ENCODE measurements at places on chromosomes 13 and 19.

- DNase-seq = no peak
Observed at GRCh38 chr13:102965802-102966201, 100.4 kb downstream of the SLC10A2 start.

DNA sequence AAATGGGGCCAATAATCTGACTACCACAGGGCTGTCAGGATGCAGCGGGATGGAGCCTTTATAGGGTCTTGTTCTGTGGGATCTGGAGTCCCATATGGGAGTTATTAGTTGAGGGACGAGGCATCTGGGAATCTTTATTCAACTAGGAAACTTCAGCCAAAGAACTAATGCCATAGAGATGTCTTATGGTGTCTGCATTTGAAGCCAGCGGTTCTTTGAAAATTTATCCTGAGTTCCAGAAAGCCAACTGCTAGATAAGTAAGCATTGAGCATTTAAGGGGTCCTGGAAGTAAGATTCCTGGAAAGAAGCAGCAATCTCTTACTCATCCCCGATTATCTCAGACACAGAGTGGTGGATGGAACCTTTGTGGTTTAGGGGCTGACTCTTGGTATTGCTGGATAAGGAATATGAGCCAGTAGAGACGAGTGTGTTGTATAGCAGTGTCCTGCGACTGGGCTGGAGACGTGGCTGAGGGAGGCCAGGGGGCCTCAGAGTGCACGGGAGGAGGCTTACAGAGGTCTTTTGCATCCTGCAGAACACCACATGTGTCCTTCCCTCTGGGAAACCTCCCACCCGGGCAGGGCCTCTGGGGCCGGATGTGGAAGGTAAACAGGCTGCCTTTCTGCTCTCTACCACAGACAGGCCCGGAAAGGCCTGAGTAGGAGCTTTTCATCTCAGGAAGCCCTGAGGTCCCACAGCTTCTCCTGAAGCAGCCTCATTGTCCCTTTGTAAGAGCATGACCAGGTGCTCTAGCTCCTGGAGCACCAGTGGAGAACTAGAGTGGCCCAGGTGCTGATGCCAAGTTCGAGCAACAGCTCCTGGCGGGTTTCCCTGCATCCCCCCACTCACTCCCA lies 28.8 kb downstream of the ACTN4 start:
- no peak for DNase-seq

DNA sequence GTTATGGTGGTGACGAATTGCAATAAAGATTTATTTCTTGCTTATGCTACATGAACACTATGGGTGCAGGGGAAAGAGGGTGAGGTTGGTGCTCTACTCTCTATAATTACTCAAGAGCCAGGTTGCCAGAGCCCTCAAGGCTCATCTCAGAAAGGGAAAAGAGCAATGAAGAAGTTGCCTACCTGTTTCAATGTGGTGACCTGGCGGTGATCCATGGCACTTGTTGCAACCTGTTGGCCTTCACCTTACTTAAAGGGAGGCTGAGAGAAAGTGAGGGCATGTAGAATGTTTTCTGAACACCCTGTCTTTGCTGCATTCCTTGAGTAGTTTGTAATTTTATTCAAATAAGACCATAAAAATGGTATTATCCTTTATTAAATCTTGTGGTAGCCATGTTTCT lies 394.4 kb downstream of the GPC6 start:
- no peak for DNase-seq

GRCh38 chr13:30429235-30429634 lies 6.9 kb downstream of the UBE2L5 start:
- DNase-seq = no peak

GRCh38 chr13:76425935-76426334 lies 460.3 kb downstream of the KCTD12 start:
- DNase-seq = no peak

DNA sequence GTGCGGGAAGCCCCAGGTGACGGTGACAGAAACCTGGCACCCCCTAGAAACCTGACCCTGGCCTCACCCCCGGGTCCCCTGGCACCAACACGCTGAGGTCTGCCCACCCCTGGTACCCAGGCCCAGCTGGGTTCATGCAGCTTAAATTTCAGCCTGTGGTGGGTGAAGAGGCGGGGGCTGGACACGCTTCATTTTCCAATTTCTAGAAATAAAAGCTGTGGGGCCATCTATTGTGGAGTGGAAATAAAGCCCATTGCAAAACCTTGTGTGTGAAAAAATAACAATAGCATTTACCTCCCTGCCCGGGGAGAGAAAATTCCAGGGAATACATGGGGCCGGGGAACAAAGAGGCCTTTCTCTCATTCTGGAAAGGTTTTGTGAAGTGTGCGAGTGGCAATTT lies 7.5 kb upstream of the FUT5 start:
- no peak for DNase-seq

GRCh38 chr13:95541308-95541707 lies 11.2 kb upstream of the CLDN10 start:
- no peak for DNase-seq

DNA sequence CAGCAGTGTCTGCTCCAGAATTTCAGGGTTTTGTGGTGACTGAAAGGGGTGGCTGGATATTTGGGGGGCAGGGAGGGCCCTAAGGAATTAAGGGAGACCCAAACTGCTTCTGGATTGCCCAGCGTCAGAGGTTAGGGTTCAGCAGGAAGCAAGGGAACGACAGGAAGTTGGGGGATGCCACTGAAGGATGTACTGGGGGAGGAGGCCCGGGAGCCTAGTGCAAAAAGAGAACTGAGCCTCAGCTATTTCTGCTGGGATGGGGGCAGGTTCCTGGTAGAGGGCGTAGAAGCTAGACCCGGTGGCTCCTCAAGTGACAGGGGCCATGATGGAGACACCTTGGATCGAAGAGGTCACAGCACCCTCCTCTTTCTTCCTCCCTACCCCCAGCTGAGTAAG lies 1.1 kb downstream of the CYP2S1 start:
- no peak for DNase-seq

- no peak for DNase-seq
Observed at GRCh38 chr13:19089315-19089714, 92.3 kb downstream of the TUBA3C start.

- DNase-seq = no peak
Observed at GRCh38 chr19:51010066-51010795, 8.8 kb upstream of the KLK8 start.

DNA sequence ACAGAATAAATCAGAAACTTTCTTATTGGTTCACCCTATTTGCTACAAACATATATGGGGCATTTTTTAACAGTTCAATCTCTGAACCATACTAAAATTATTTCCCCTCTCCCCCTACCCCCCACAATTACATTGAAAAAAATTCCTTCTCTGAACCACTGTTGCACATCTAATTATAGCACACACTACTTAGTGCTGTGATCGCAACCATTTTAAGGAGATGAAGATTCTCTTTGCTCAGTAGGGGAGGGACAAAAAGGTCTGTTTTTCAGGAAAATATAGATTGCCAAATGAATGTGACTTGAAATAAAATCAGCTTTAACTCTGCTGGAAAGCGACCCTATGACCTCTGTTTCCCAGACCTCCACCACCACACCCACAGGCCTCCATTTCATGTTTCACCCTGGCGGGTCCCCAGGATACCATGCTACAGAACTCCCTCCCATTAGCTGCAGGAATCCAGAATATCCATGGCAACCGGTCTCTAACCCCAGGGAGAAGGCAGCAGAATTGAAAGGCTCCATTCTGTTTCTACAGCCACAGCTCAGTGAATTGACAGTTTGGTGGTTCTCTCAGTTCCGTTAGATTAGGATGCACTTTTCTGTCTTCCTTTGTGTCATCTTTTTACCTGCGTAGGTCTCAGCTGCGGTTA lies 286.3 kb downstream of the TBC1D4 start:
- DNase-seq = no peak

DNA sequence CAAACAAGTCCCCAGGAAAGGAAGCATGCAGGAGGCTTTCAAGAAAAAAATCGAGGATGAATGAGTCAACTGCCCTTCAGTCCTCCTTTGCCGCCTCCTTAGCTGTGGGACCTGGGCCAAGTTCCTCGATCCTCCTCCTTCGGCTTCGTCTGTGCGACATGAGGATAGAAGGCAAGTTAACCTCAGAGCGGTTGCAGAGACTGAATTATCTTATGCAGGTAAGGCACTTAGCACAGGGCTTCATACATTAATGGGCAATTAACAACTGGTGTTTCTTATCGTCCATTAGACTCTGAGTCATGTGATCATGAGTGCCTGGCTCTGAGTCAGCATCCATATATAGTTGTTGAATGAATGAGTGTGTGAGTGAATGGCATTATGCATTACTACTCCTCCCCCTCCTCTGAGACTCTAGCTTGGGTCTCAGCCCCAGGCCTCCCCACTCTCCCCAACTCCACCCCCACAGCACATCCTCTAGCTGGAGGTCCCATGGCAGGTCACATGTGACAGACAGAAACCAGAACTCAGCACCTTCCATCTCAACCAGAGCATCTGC lies 1.6 kb upstream of the TTC9B start:
- DNase-seq = no peak

DNA sequence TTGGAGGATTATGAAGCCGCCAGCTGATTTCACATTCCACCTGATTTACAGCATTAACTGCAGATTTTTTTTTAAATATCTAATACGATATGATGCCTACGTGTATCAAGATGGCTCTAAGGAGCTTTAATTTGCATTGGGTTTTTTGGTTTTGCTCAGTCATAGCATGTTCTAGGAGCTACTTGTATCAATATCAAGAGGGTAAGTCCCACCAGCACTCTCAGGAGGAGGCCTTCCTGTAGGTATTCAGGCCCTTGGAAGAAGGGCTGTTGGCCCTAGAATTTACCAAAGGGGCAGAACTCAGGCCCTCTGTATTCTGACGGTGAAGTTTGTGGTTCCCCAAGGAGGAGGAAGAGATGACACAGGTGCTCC lies 97.2 kb upstream of the IPO5 start:
- no peak for DNase-seq

- no peak for DNase-seq
Observed at GRCh38 chr19:9058905-9059667, 27.8 kb upstream of the OR1M1 start.

DNA sequence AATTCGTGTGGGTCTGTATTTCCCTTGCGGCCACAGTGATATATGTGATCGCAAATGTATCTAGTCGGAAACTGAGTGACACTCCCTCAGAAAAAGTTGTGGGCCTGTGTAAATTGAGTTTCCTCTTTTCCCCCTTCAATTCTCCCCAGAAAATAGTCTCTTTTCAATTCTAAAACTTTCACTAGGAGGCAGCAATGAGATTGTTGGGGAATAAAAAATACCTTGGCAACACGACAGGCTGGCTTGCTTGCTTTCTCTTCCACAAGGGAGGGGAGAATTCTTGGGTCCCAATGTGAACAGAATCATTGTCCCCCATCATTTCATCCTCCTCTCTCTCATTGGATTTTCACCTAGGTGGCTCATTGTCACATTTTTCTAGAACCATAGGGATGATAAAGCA lies 3.7 kb upstream of the SOX21 start:
- no peak for DNase-seq

GRCh38 chr19:16476401-16476800 lies 4.6 kb upstream of the EPS15L1 start:
- no peak for DNase-seq

DNA sequence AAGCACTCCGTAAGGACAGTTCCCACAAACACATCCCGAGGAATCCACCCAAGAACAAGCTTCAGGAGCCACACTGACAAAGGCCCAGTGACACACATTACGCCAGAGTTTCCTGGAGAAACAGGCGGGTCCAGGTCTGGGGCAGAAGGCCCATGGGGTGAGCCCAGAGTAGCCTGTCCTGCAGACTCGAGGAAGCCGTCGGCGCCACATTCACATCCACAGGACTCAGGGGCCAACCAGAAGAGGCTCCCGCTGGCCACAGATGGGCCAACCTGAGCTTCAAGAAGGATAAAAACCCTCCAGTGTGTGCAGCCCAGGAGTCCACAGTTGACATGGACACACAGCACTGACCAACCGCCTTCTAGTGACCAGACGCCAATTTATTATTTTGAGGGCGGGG lies 31.3 kb downstream of the GRTP1 start:
- no peak for DNase-seq

GRCh38 chr13:59880468-59880867 lies 283.3 kb downstream of the DIAPH3 start:
- no peak for DNase-seq

DNA sequence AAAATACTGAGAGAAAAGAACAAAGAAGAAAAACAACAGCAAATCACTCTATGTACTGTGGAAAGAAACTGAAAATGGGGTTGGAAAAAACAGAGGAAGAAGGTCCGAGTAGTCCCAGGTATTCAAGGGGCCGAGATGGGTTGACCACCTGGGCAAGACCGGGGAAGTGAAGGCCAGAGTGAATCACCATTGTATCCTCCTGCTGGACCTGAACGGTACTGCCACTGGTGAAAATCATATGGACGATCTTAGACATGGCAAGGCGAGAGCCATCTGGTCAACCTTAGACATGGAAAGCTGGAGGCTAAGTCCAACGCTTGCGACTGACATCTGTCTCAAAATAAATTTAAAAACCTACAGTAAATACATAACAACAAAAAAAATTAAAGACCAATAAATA lies 44.4 kb upstream of the ZNF91 start:
- no peak for DNase-seq

GRCh38 chr19:33849551-33850147 lies 53.0 kb downstream of the KCTD15 start:
- no peak for DNase-seq

- DNase-seq = no peak
Observed at GRCh38 chr13:23696610-23697009, 126.4 kb downstream of the TNFRSF19 start.

DNA sequence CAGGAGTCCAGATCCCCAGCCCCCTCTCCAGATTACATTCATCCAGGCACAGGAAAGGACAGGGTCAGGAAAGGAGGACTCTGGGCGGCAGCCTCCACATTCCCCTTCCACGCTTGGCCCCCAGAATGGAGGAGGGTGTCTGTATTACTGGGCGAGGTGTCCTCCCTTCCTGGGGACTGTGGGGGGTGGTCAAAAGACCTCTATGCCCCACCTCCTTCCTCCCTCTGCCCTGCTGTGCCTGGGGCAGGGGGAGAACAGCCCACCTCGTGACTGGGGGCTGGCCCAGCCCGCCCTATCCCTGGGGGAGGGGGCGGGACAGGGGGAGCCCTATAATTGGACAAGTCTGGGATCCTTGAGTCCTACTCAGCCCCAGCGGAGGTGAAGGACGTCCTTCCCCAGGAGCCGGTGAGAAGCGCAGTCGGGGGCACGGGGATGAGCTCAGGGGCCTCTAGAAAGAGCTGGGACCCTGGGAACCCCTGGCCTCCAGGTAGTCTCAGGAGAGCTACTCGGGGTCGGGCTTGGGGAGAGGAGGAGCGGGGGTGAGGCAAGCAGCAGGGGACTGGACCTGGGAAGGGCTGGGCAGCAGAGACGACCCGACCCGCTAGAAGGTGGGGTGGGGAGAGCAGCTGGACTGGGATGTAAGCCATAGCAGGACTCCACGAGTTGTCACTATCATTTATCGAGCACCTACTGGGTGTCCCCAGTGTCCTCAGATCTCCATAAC lies at the start of gene APOE:
APOE (plus strand) TSS at position 360 of the 724 bp plus-strand sequence. CDS start 829 bp downstream, outside the sequence.
- no peak for DNase-seq

DNA sequence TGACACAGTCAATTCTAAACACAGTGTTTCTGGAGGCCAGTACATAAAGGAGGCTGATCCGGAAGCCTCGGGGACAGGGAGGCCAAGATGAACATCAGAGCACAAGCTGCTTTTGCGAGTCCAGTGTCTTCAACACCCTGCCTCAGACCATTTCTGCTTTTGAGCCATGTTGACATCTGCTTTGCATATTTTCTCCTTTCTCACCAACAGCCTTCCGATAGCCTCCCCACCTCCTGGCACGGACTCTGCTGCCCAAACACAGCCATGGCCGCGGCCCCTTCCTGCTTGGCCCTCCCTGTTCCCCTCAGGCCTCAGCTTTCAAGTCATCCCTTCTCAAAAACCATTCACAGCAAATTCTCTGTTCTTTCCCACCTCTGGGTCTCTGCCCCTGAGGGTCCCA lies 3.6 kb downstream of the LRRC25 start:
- DNase-seq = no peak

All from stimulated activated CD4-positive, alpha-beta T cell treated with anti-CD3 and anti-CD28 coated beads, TNF-alpha, amount 100 ng/mL, for 4 hours (primary cell).